Glomerular endothelial cell (primary cell): ENCODE measurements at places on chromosomes 13 and 19. TPM values are rescaled to one million over a fixed set of nuclear protein-coding genes. Genes with fewer than 3 reads are reported as not detected.

DNA sequence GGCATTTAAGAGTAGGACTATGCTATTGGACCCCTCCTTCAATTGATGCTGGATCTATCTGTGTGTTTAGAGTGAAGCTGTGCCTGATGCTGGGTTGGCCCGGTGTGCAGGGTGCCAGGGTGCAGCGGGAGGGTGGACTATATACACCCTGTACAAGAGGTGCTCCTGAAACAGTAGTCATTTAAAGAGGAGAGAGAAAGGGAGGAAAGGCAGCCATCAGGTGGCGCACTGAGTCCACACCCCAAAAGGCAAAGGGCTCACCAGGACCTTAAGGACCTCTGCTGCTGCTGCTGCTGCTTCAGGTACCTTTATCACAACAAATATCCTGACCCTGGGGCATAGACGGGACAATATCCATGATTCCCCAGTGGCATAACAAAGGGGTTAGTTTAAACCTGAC is 39.4 kb downstream of the ZNF136 start:
- DNase-seq, result no peak

DNA sequence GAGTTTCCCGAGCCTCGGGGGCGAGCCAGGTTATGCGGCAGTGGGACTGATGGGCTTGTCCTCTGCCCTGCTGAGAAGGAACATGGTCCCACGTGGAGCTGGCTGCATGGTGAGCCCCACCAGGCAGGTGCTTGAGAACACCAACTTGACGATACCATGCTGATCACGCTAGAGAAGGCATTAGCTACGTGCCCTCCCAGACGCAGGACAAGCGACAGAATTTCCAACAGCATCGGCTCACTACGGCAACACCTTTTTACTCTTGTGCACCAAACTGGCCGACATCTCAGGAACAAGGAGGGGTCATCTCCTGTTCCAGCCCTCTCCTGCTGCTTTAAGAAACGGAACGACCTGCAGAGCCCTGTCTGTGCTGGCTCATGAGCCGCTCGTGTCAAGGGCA is 8.3 kb downstream of the ZFR2 start:
- no peak for DNase-seq

- DNase-seq, result peak; percentile 22
Observed at GRCh38 chr19:3304871-3305423, 61.4 kb upstream of the NFIC start.

DNA sequence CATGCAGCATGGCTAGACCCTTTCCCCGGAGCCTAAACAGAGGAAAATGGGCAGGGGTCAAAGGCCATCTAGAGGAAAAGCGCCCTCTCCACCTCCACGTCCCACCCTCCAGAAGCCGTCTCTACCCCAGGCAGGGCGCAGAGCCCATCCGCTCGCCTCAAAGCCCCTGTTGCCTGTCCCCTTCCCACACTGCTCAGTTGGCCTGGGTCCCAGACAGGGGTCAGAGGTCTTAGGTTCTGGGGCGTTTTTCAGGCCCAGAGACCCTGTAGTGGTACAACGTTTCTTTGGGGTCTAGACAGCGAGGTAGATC is 285 bp downstream of the TMEM143 start:
- no peak for DNase-seq

- no peak for DNase-seq
Observed at GRCh38 chr19:41332000-41332399, 21.7 kb downstream of the TGFB1 start.

DNA sequence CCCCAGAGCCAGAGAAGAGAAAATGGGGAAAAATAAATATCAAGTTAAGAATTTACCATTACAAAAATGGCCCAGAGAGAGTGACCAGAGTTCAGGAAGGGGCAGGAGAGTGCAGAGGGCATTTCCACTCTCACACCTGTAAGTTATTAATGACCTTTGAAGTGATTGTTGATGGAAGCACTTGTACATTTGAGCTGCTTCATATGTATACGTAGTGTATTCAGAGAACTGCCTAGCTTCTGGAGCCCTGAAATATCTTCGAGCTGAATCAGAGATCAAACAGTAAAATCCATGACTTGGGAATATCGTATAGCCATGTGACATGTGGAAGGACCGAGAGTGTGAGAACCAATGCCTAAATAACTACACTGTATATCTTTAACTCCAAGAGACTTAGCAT is 49.2 kb upstream of the PCCA start:
- DNase-seq, result no peak

DNA sequence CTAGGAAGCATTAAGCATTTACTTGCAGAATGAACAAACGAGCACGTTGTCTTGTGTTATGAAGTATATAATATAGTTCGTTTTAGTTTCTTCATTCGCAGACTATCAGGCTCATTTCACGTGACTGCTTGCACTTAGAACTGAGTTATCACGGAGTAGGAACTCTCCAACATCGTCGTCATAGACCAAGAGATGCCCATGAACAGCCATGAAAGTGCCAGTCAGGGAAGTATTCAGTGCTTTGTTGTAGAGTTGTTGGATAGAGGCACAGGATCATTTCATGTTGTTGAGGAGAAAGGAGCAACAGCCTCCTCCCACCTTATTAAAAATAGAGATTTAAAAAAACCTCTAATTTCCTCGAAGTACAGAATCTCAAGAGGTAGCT is 977 bp upstream of the IL17D start:
- DNase-seq, result no peak

DNA sequence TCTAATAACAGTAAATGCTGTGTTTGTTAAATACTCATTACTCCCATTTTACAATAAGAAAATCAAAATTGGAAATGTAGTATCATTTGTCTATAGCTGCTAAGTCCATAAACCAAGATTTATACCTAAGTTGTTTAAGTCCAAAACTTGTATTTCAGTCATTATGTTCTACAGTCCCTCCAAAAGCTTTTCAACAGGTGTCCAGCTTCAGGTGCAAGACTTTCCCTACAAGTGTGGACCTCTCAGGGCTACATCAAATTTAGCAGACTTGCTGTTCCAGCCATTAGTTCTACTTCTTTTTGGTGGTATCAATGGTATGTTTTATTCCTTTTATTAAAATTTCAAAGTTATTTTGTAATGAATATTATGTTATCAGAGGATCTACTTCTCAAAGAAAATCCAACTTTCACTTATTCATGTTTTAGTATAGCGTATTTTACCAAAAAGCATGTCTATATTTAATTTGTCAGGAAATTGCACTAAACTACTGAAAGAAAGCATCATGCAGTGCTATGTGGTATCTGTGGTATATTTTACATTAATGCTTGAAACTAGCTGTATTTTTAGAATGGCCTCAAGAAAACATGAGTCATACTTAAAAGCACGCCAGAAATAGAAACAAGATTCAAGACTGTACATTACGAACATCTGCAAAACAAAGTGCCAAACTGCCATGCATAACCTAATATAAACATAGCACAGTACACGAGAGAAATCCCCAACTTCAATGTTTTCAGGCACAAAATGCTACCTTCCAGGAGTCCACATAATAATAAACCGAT is 44.5 kb downstream of the VWA8 start:
- DNase-seq, result peak; percentile 62

DNA sequence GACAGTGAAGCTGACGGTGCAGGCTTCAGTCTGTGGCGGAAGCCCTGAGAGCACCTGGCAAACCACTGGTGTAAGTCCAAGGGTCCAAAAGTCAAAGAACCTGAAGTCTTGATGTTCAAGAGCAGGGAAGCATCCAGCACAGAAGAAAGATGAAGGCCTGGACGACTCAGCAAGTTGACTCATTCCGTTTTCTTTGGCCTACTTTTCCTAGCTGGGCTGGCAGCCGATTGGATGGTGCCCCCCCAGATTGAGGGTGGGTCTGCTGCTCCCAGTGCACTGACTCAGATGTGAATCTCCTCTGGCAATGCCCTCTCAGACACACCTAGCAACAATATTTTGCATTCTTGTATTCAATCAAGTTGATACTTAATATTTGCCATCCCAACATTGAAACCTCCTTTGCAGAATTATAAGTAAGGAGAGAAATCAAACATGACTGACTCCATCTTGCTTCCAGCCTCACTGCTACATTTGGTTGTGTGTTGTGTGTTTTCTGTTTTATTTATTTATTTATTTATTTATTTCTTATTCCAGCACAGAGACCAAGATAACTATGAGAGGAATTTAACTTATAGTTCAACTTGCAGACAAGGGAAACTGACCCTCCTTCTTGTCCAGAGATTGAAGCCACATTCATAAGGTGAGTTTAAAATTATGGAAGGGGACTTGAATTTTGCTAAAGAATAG is 32.8 kb downstream of the IGFL2 start:
- DNase-seq, result no peak

DNA sequence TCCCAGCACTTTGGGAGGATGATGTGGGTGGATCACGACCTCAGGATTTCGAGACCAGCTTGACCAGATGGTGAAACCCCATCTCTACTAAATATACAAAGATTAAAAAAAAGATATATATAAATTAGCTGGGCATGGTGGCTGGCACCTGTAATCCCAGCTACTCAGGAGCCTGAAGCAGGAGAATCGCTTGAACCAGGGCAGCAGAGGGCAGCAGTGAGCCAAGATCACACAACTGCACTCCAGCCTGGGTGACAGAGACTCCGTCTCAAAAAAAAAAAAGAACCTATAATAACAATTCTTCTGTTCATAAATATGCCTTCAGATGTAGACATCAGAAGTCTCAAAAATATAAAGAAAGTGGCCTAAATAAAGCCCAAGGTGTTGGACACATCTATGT is 7.6 kb downstream of the ZNF737 start:
- no peak for DNase-seq

DNA sequence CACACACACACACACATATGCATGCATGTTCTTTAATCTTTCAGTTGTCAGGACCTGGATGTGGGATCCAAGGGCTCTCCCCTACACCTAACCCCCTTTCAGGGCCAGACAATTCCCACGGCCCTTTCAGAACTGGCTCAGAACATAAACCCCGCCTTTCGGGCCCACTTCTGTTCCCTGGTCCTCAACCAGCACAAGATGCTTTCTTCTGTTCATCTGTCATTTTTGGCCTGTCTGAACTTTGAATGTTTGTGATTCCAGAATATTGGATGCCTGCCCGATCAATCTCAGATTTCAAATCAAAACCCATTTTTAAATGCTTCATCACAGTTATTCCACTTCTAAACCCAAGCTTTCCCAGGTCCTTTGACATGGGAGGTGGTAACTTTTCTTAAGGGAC is 167.3 kb downstream of the USP12 start:
- no peak for DNase-seq

- DNase-seq, result peak; percentile 5
Observed at GRCh38 chr13:81171065-81171647, 830.2 kb upstream of the SPRY2 start.

DNA sequence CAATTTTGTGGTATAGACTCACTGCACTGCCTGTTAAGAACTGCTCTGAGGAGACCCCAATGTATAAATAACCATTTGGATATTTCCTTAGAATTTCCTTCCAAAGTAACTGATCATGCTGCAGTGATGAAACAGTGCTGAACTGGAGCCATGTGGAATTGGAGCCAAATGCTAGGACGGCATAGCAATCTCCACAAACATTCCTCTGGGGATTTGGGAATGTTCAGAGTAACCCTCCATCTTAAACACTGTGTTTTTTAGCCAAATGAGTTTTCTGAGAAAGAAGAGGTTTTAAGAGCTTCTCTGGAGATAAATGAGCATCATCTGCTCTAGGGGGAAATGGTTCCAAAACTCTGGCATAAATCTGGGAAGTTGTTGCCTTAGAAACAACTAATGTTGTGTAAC is 98.2 kb downstream of the OLFM4 start:
- DNase-seq, result no peak

GRCh38 chr19:46830864-46831263 is 19.8 kb downstream of the AP2S1 start:
- DNase-seq, result no peak

GRCh38 chr19:31015778-31016177 is 333.5 kb downstream of the TSHZ3 start:
- DNase-seq, result no peak

- no peak for DNase-seq
Observed at GRCh38 chr13:67227131-67227983, 2.8 kb downstream of the PCDH9 start.

- DNase-seq, result no peak
Observed at GRCh38 chr19:3276341-3276799, 51.9 kb downstream of the CELF5 start.

- DNase-seq, result no peak
Observed at GRCh38 chr19:4077007-4077374, 10.3 kb upstream of the ZBTB7A start.

GRCh38 chr19:46125447-46125846 is 959 bp upstream of the IGFL3 start:
- no peak for DNase-seq

GRCh38 chr13:63128716-63129115 is 1713.1 kb upstream of the PCDH20 start:
- DNase-seq, result no peak

DNA sequence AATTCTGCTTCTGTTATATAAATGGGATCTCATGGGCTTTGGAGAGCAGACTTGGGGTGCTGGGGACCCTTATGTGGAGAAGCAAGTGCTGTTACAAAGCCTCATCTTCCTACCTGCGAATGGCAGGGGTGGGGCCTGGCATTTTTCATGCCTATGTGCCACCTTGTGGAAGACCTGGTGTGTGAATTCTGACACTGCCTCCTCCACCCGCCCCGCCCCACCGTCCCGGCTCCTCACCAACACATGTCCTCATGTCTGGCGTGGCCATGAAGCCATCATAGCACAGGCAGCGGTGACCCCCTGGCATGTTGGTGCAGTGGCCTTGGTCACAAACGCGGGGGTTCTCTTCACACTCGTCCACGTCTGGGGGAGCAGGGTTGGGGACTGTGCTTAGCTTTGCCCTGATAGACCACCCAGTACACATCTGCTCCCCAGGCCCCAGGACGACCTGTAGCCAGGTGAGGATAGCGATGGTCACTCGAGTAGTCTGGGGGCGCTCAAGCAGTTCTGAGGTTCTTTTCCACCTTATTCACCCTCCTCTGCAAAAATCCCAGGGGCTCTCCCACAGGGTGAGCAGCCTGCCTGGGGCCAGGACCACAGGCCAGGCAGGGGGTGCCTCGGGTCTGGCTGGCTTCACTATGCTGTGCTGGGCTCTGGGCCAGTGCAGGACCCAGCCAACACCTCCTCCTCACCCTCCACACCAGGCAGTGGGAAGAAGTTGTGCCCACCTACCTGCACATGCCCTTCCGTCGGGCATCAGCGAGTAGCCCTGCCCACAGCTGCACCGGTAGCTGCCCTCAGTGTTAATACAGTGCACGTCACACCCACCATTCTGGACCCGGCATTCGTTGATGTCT is 32.7 kb downstream of the FBN3 start:
- no peak for DNase-seq

DNA sequence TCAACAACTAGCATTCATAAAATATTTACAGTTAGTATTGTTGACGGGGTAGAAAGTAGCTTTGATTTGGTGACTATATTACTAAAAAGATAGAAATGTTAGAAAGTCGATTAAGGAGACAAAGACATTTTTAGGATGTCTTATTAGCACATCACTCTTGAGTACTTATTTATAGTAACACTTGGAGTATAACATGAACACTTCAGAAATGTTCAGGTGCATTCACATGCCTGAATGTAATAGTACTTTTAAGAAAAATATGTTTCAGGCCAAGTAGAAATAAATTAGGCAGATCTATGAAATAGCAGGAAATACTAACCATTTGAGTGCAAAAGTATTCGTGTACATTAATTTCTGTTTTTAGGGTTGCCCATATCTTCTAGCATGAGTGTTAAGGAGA is 70.4 kb downstream of the CDK8 start:
- no peak for DNase-seq

The IGLON5 gene
- total RNA-seq, result not detected in 2 replicates

The ZNF737 gene
- total RNA-seq, result 8.0 and 12.8 TPM in 2 replicates

The SPATA13 gene
- total RNA-seq, result 12.2 and 20.5 TPM in 2 replicates

The HIPK4 gene
- total RNA-seq, result 0.05 TPM in 1 of 2 replicates, not detected in the other

The ZNF723 gene
- total RNA-seq, result not detected in 2 replicates

The MTUS2 gene
- total RNA-seq, result 0.06 TPM in 1 of 2 replicates, not detected in the other

The F2RL3 gene
- 12.4 and 79.1 TPM in 2 replicates for total RNA-seq

The RNF17 gene
- 0.58 TPM in 1 of 2 replicates, not detected in the other for total RNA-seq

The TLE2 gene
- 20.8 and 32.8 TPM in 2 replicates for total RNA-seq

The SERP2 gene
- total RNA-seq, result 0.15 and 0.29 TPM in 2 replicates

The KIR3DL1 gene
- not detected in 2 replicates for total RNA-seq
